Stimulated activated CD4-positive, alpha-beta T cell treated with anti-CD3 and anti-CD28 coated beads, TNF-alpha, amount 100 ng/mL, for 4 hours (primary cell): ENCODE measurements at places on chromosomes 11 and 22.

GRCh38 chr11:62406034-62406433, 12.8 kb upstream of the SCGB1A1 start:
- DNase-seq = no peak

DNA sequence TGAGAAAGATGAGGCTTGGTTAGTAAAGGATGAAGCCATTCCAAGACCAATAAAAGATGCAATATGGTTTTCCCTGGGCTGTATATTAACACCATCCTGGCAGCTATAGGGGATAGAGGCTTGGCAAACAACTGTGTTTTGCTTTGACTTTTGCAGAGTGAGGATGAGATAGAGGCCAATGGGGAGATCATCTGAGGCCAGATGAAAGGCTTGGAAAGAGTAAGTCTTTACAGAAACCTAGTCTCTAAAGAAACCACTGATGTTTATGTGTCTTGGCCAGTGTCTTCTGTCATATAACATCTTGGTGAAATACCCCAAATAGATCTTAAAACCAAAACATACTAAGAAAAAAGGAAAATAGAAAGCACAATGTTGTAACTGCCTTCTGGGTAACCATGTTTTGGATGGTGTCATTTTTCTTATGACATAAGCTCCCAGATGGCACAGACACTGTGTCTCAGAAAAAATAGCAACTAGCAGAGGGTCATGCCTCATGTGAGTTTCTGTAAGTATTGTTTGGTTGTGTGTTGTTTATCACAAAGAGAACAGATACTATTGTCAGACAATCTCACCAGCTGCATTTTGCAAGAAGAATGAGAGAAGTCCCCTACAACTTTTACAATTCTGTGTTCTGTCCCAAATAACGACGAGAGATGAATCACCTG, 305.4 kb downstream of the ST3GAL4 start:
- DNase-seq = no peak

- no peak for DNase-seq
These were observed 18.4 kb downstream of the RTL6 start for GRCh38 chr22:44479662-44480061.

DNA sequence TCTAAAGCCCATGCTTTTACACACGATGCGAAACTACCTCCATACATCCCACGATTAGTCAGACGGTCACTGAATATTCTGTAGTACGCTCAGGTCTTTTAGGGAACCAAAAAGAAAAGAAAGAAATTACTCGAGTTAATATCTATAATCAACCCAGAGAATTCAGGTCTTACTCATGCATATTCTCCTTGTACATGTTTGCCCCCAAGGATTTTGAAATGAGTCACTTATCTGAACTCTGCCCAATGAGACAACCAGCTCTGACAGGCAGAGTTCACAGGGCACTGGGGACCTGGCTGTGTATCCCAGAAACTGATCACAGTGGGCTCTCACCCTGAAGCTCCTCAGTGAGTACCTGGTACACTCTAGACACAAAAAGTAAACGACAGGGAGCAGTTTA, 29.2 kb downstream of the RASSF10 start:
- DNase-seq = no peak

- no peak for DNase-seq
These were observed 6.9 kb downstream of the SMPD1 start for GRCh38 chr11:6397156-6397555.

- DNase-seq = no peak
These were observed 505.4 kb downstream of the BRD1 start for GRCh38 chr22:49322231-49322630.

DNA sequence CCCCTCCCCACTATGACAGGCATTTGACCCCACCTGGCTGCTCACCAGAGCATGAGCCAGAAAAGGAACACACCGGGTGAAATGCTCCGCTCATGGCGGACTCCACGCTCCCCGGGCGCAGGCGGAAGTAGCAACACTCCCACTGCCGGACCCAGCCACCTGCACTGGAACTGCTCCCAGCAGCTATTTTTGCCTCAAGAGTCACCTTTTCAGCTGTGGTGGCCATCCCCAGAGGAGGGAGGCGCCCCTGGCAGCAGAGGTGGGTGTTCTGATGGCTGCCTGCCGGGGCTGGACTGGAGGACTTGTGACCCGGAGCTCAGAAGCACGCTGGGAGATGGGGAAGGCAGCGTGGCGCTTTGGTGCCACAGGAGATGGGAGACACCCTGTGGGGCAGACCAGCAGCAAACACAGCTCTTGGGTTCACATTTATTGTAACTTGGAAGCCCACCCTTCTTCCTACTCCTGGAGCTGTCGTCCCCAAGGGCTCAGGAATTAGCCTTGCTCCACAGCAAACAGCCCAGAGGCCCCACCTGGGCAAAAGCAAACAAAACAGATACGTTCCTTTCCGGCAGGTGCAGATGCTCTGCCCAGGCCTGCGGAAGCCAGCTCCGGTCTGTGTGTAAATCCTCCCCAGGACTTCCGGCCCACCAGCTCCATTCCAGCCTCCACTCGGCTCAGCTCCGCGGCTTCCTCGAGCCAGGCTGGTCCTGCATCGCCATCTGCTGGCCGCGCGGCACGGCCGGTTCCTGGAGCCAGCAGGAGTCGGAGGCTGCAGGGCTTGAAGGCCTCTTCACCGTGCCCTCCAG, 3.7 kb downstream of the RPS19BP1 start:
- peak; percentile 83 for DNase-seq

GRCh38 chr11:125918140-125918840, 14.0 kb downstream of the DDX25 start:
- DNase-seq = no peak

DNA sequence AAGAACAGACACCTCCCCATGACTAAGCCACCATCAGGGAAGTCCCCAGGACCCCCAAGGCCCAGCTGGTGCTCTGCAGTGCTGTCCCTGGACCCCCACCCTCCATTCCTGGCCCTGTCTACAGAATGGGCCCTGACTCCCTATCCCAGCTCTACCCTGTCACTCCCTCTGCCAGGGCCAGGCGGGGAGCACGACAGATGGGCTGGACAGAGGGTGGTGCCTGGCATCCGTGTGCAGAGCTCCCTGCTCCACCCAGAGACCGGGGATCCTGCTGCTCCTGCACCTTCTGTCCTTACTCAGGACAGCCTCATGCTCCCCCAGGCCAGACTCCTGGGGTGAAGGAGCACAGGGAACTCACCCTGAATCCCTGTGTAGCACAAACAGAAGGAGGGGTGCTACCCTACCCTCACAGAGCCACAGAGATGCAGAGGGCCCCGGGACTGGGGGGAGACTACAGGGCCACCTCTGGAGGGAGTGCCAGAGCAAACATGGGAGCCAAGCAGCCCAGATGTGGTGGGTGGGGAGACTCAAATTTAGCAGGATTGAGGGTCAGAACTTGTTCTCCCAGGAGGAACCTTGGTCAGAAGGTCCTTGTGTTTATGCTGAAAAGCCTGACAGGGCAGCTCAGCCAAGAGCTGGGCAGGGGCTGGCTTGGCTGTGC, 2.0 kb downstream of the ARVCF start:
- no peak for DNase-seq
